ENCODE measurements at places on chromosomes 3 and 15. TPM values are rescaled to one million over a fixed set of nuclear protein-coding genes. Genes with fewer than 3 reads are reported as not detected.

The SAMMSON gene
- 4.9 TPM for total RNA-seq

The ELL3 gene
- 71.8 TPM for total RNA-seq

The CA12 gene
- 14.3 TPM for total RNA-seq

The ARPC4 gene
- total RNA-seq = 173 TPM

The LACTB gene
- total RNA-seq = 15.4 TPM

The FGF12 gene
- total RNA-seq = not detected

- no peak for DNase-seq
- H3K4me1 ChIP-seq = peaks cover 27% of the 10 kb centered on the region
- H3K27ac ChIP-seq = no peak overlapping the region
- no peaks in the 10 kb centered on the region for H3K27me3 ChIP-seq
Observed at GRCh38 chr3:44355362-44356033, 16.9 kb downstream of the TCAIM start.

DNA sequence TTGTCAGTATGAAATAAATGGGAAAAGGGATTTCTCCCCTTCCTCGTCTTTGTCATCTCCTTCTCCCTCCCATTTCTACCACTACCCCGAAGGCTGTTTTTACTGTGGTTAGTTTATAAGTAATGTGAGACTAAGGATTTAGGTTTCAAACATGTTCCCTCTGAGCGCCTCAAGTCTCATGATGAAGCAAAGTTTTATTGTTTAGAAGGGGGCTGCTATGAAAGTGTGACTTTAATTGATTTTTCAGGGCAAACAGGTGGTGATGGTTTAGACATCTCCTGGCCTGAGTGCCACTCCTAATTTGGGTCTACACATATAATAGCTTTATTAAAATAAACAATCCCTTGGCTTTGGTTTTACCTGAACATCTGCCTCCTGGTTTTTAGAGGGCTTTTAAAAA, 185.5 kb downstream of the MCTP2 start:
- no peaks in the 10 kb centered on the region for H3K36me3 ChIP-seq
- no peaks in the 10 kb centered on the region for H3K27me3 ChIP-seq
- H3K27ac ChIP-seq = no peak overlapping the region
- H3K4me3 ChIP-seq = no peak overlapping the region

GRCh38 chr15:64749999-64750657, 25.3 kb downstream of the RBPMS2 start:
- no peak overlapping the region for H3K27ac ChIP-seq
- no peaks in the 10 kb centered on the region for H3K36me3 ChIP-seq
- no peaks in the 10 kb centered on the region for H3K4me1 ChIP-seq
- no peaks in the 10 kb centered on the region for H3K27me3 ChIP-seq

DNA sequence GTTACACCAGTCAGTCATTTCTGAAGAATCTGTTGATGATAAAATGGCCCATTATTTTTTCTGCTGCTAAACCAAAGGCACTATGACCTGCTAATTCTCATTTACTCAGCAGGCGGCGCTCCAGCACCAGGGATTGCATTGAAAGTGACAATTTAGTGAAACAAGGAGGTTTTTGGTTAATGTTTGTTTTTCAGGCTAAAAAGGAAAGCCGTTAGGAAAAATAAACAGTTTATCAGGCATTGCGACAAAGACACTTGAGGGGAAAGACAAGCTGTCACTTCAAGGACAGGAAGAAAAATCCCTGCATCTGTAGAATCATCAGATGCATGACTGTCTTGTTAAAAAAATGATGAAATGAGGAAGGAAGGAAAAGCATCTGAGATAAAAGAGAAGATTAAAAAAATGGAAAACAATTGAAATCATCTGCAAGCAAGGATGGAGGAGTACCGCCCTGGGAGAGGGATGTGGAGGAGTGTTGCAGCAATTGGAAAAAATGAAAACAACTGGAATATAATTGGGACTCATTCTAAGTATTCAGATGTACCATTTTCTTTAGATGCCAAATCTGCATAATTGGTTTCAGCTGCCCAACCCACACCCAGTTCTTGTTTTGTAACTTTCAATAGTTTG, 54.0 kb downstream of the NR1D2 start:
- H3K4me1 ChIP-seq = peaks cover 16% of the 10 kb centered on the region
- no peak overlapping the region for H3K4me3 ChIP-seq
- H3K27me3 ChIP-seq = no peaks in the 10 kb centered on the region
- peak; percentile 81 for DNase-seq
- H3K27ac ChIP-seq = no peak overlapping the region

DNA sequence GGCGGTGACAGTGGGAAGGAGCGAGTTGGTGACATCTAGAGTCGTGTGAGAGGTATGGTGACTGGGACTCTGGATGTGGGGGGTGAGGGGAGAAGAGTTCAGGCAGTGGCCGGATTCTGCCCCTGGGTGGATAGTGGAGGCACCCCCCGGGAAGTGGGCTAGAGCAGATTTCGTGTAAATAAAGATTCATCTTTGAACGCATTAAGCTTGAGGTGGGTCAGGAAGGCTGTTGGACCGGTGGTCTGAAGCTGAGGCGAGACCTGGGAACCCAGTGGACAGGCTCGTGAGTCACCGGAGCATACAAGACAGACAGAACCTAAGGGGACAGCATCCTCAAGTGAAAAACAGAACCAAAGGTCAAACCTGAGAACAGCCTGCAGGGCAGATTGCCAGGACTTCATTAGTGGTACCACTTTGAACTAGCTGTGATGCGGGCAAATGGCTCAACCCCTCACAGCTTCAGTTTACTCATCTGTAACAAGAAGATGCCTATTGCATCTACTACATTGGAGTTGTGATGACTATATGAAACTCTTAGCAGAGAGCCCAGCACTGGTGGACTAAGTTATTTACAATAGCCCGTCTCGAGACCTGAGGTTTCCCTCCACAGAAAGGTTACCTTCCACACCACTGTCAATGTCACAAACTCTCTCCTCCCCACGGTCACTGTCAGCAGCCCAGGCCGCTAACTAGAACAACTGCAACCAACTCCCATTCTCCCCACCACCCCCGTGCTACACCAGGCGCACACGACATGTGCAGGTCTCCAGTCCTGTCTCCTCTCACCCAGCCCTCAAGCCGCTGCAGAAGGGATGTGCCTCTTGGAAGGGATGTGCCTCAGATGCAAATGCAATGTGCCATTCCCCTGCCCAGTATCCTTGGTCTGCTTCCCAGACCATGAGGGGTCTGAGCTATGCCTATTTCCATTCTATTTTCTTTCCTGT, 901 bp upstream of the CLN6 start:
- H3K4me1 ChIP-seq = peaks cover 16% of the 10 kb centered on the region
- peak; percentile 54 for DNase-seq
- no peaks in the 10 kb centered on the region for H3K36me3 ChIP-seq
- peak overlapping the region; percentile 91 for H3K4me3 ChIP-seq
- no peaks in the 10 kb centered on the region for H3K27me3 ChIP-seq

- no peaks in the 10 kb centered on the region for H3K36me3 ChIP-seq
- H3K4me1 ChIP-seq = no peaks in the 10 kb centered on the region
- H3K27ac ChIP-seq = no peak overlapping the region
- no peaks in the 10 kb centered on the region for H3K27me3 ChIP-seq
- DNase-seq = no peak
- H3K4me3 ChIP-seq = no peak overlapping the region
Observed at GRCh38 chr3:17213102-17213501, 328.3 kb downstream of the PLCL2 start.

- DNase-seq = no peak
- H3K27ac ChIP-seq = peak overlapping the region; percentile 89
- H3K36me3 ChIP-seq = peaks cover 32% of the 10 kb centered on the region
Observed at GRCh38 chr3:42591811-42592210, 1.2 kb downstream of the SS18L2 start.

GRCh38 chr3:138642226-138642926, 33.8 kb downstream of the FAIM start:
- H3K27me3 ChIP-seq = no peaks in the 10 kb centered on the region
- no peaks in the 10 kb centered on the region for H3K36me3 ChIP-seq
- H3K27ac ChIP-seq = no peak overlapping the region
- H3K4me3 ChIP-seq = no peak overlapping the region
- H3K4me1 ChIP-seq = no peaks in the 10 kb centered on the region

DNA sequence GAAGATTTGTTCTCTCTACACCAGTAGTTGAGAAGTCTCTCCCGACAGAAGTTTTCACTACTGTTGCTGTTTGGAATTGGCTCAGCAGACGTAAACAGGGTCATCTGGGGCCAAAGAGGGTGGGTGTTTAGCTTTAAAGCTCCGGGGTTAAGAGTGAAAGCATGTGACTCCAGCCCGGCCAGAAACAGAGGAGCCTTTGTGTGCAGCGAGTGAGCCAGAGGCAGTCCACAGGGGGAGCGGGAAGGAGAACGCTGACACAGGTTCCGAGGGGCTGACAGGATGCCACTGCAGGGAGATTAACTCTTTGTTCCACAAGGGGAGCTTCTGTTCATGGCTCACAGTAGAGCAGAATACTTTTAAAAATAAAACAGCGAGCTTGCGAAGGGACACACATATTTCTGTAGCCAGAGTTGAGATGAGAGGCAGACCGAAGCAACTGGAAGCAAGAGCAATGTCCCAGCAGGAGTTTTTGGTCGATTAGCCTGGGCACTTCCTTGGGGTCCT, 26.9 kb downstream of the BMF start:
- peak overlapping the region; percentile 31 for H3K4me3 ChIP-seq
- H3K27me3 ChIP-seq = no peaks in the 10 kb centered on the region
- H3K36me3 ChIP-seq = no peaks in the 10 kb centered on the region
- peak; percentile 72 for DNase-seq
- H3K27ac ChIP-seq = peak overlapping the region; percentile 66
- H3K4me1 ChIP-seq = peaks cover 53% of the 10 kb centered on the region

- H3K27ac ChIP-seq = no peak overlapping the region
- H3K4me1 ChIP-seq = no peaks in the 10 kb centered on the region
- no peak overlapping the region for H3K4me3 ChIP-seq
- H3K36me3 ChIP-seq = no peaks in the 10 kb centered on the region
Observed at GRCh38 chr3:24981924-24982323, 446.1 kb upstream of the RARB start.

DNA sequence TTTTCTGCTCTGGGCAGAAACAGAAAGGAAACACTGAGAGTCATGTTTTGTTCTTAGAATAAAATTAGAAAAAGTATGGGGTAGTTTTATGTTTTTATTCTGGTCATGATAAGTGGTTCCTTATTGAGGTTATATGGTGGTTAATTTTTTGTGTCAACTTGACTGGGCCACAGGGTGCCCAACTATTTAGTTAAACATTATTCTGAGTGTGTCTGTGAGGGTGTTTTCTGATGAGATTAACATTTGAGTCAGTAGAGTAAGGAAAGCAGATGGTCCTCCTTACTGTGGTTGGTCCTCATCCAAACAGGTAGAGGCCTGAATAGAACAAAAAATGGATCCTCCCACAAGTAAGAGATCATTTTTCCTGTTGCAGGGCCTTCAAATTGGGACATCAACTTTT, 98.9 kb downstream of the C3orf38 start:
- H3K4me1 ChIP-seq = no peaks in the 10 kb centered on the region
- no peak overlapping the region for H3K27ac ChIP-seq
- H3K27me3 ChIP-seq = no peaks in the 10 kb centered on the region

DNA sequence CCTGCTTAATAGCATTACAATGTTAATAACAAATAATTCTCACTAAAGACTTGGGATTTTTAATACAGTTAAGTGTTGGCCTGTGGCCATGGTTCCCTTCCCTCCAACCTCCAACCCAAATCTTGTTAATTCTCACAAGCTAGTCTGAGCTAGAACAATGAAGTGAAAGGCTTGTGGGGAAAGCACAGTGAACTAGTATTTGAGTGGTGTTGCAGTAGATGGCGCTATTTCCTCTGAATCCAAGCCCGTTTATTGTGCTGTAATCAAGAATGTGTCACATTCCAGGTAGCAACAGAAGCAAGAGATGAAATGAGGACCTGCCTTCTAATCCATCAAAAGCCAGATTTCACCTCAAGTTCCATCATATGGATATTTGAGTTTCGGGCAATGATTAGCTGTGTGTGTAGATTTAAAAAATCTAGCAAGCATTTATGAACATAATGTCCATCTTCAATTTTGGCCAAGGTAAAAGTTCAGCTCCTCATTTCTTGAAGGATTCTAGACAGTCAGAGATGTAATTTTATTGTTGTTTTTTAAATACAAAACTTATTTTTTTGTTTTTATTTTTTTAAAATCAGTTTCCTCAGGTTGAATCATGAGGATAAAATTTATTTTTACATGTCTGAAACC, 160.7 kb downstream of the SQOR start:
- H3K27ac ChIP-seq = no peak overlapping the region
- peak; percentile 81 for DNase-seq
- H3K4me3 ChIP-seq = no peak overlapping the region
- peaks cover 7% of the 10 kb centered on the region for H3K27me3 ChIP-seq
- no peaks in the 10 kb centered on the region for H3K4me1 ChIP-seq
- no peaks in the 10 kb centered on the region for H3K36me3 ChIP-seq

- no peaks in the 10 kb centered on the region for H3K36me3 ChIP-seq
- H3K4me3 ChIP-seq = peak overlapping the region; percentile 18
- H3K27ac ChIP-seq = peak overlapping the region; percentile 47
- peaks cover 40% of the 10 kb centered on the region for H3K4me1 ChIP-seq
- peak; percentile 92 for DNase-seq
Observed at GRCh38 chr15:89017370-89018066, 70.7 kb upstream of the ABHD2 start.

- DNase-seq = no peak
- no peaks in the 10 kb centered on the region for H3K27me3 ChIP-seq
- H3K4me1 ChIP-seq = no peaks in the 10 kb centered on the region
- H3K36me3 ChIP-seq = no peaks in the 10 kb centered on the region
Observed at GRCh38 chr3:150150633-150151032, 179.9 kb upstream of the PFN2 start.

DNA sequence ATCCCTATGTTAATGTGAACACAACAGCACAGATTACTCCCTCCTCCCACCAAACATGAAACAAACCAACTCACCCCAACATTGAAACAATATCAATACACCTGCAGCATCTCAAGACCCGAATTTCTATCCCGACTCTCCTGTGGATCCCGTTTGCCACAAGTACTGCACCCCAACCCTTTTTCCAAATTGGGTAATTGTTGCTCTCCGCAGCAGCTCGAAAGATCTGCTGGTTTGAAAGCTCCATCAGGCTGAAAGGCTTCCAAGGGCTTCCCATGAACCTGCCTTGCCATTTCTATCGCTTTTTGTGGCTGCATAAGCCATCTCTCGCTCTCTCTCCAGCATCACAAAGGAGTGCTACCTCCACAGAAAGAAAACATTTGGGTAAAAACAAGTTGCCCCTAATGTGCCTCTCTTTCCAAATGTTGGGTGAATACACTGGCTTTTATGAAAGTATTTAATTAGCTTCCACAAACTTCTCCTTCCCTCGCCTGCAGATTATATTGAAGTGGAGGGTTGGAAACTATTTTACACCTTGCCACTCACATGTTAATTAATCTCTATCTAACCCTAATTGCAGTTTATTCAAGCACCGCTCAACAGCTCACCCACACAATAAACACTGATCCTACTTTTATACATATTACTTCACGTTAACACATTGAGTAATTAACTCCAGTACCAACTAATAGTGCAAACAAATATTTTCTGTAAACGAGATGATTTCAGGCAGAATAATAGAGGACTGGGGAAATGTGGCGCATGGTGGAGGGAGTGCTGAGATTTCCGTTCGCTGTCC, 2.5 kb upstream of the FEZF2 start:
- H3K27ac ChIP-seq = no peak overlapping the region
- peaks cover 66% of the 10 kb centered on the region for H3K4me1 ChIP-seq
- no peak overlapping the region for H3K4me3 ChIP-seq
